ENCODE measurements at places on chromosomes 4 and X. TPM values are rescaled to one million over a fixed set of nuclear protein-coding genes. Genes with fewer than 3 reads are reported as not detected.

The GPR50 gene
- not detected for total RNA-seq

The CSAG3 gene
- total RNA-seq = not detected

DNA sequence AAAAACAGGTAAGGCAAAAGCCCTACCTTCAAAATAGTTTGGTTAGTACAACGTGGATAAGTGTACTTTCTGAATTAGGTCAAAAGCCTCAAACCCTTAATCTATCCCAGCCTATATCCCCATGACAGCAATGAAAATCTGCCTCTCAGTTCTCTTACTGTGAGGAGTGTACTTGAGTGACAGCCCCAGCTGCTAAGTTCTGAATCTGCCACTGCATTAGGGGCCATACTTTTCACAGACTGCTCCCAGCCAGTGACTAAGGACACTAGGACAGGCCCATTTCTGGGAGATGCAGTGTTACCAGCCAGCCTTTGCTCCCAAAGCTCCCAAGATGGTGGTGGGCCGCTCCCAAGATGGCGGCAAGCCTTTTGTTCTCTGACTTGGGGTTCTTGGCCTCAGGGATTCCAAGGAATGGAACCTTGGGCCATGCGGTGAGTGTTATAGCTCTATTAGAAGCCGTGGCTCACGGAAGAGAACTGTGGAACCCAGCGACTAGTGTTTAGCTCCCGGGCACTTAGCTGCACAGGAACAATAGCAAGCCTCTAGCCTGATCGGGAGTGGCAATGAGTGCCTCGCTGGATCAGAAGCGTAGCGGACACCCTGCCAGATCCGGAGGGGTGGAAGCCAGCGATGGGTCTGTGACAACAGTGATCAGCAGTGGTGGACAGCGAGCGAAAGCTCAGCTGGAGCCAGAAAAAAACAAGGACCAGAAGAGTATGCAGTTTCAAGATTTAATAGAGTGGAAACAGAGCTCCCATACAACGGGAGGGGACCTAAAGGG lies 175.6 kb upstream of the NRK start:
- DNase-seq = no peak

DNA sequence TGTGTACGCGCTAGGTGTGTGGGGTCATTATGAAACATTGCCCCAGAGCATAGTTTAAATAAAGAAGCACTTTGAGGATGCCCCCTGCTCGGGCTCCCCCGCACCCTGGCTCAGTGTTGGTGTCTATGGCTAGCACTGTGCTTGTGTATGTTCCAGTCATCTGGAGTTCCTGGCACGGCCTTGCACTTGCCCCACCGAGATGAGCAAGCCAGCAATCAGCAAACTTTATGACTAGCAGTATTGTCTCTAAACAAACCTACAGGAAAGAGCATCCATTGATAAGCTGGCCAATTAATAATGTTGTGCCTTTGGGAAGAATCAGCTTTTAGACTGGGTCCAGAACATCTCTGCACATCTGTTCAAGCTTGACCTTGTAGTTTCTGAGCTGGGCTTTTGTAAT lies 707 bp upstream of the SHROOM4 start:
- no peak for DNase-seq

GRCh38 chr4:119832776-119833175 lies 204.2 kb upstream of the PDE5A start:
- DNase-seq = no peak

DNA sequence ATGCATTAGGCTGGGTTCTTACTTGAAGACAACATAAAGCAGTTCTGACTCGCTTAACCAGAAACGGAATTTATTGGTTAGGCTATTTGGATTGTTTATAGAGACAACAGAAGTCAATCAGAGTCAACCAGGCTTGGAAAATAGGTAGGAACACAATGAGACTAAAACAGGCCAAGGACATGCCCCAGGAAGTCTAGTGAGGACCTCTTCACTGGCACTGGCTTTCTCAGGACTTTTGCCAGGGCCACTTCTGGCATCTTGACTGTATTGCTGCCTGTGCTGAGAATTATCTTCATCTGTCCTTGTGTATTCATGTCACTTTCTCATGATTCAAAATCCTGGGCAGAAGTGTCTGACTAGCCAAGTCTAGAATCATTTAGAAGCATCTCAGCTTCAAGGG lies 19.6 kb downstream of the PGAM4 start:
- no peak for DNase-seq

- peak; percentile 92 for DNase-seq
Observed at GRCh38 chr4:985123-985830, 1.6 kb upstream of the IDUA start.

DNA sequence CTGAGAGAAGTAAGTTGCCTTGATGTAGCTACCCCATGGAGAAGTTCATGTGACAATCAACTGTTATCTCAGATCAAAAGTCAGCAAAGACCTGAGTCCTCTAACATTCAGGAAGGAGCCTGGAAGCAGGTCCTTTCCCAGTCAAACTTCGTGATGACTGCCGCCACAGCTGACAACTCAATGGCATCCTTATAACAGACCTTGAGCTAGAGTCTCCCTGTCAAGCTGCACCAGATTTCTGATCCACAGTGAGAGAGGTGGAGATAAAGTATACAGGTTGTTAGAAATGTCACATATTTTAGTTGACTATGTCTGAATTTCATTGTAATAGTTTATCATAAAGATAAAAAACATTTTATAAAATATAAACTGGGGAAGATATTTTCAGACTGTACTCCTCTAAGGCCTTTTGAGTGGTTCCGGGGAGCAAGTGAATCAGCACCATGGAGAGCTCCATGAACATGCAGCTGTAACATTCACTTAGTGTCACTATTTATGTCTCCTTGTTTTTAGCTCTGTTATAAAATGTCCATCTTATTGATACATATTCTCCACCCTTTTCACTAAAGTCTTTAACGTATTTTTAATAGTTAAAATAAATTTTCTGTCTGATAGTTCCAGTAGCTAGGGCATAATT lies 1653.5 kb upstream of the AGA start:
- peak; percentile 55 for DNase-seq

DNA sequence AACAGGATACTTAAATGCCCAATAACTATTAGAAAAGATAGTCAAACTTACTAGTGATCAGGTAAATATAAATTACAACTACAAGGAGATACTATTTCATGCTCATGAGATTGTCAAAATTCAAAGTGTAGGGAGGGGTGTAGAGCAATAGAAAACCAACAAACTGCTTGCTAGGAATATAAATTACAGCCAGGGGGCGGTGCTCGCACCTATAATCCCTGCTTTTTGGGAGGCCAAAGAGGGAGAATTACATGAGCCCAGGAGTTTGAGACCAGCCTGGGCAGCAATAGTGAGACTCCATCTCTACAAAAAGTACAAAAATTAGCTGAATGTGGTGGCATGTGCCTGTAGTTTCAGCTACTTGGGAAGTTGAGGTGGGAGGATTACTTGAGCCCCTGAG lies 556.5 kb upstream of the NR3C2 start:
- no peak for DNase-seq
